ENCODE measurements at places on chromosomes 3 and 15.

DNA sequence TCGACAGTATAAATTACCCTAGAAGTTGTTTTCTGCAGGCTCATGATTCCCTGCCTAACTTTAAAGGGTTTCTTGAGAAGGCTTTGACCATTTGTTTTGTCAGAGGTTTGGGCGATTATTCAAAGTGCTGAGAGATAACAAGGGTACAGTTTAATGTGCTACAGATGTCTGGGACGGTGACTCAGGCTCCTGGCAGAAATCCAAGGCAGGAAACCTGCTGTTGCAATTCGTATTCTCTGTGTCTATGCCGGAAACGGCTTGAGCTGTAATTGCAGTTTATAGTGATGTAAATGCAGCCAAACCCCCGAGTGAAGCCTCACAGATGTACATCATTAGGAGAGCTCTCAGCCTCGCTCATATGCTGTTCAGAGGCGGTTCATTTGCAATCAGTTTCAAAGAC, 65.6 kb downstream of the SYNPR start:
- peak; percentile 91 for DNase-seq

DNA sequence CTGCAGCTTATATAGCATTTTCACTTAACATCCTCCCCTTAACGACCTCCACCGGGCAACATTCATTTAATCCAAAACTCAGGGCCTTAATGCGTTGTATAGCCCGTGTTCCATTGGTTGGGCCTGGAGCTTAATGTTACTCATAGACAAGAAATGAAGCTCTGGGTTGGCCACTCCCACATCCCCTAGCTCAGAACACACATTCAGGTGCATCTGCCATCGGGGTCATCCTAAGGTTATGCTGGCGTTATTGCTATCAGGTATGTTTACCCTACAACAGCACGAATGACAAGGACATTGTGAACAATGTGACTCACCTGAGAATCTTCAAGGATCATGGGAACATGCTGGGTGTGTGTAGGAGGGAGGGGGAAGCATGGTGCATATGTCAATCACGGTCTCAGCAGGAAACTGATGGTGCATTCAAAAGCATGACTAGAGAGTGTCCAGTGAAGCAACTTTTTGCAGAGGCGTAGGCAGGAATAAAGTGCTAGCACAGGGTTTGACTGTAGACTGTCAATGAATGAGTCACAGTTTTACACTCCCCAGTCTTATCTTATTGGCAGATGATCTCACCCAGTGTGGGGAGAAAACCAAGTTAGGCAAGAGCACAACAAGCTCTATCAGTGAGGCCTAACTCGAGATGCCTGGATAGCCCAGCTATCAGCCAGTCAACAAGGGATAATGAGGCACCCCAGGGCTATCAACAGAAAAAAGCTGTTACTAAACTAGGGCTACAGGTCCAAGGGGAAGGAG, 402.1 kb upstream of the MCTP2 start:
- DNase-seq = no peak

DNA sequence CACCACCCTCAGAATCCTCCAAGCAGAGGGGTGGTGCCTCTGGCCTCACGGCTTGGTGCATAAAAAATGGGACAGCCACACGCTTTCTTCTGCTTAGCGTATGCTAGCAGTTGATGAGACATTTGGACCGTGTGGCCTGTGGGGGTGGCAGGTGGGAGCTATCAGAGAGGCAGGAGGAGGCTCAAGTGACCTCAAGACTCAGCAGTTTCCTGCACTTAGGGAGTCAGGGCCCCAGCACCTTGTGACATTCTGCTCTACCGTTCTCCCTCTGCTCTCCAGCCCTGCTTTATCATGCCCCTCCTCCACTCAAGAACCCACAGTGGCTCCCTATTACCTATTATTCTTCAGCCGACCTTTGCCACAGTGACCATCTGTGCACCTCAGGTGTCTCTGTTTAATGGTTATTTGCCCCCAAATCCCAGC, 41.0 kb upstream of the CGNL1 start:
- DNase-seq = no peak

DNA sequence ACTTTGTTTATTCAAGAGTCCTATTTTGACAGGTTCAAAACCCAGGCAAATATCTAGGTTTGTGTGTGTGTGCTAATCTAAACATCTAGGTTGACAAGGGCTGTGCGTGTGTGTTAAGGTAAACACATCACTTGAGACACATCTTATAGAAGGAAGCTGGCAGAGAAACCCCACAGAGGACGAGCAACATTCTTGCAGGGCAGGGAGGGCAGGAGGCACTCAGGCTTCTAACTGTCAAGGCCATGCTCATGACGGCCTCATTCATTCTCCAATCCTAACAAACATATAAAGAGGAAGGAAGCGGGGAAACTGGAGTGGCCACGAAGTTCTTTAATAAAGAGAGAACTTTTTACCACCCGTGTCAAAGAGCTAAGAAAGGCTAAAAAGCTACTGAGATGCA, 43.4 kb downstream of the SLCO2A1 start:
- DNase-seq = no peak

DNA sequence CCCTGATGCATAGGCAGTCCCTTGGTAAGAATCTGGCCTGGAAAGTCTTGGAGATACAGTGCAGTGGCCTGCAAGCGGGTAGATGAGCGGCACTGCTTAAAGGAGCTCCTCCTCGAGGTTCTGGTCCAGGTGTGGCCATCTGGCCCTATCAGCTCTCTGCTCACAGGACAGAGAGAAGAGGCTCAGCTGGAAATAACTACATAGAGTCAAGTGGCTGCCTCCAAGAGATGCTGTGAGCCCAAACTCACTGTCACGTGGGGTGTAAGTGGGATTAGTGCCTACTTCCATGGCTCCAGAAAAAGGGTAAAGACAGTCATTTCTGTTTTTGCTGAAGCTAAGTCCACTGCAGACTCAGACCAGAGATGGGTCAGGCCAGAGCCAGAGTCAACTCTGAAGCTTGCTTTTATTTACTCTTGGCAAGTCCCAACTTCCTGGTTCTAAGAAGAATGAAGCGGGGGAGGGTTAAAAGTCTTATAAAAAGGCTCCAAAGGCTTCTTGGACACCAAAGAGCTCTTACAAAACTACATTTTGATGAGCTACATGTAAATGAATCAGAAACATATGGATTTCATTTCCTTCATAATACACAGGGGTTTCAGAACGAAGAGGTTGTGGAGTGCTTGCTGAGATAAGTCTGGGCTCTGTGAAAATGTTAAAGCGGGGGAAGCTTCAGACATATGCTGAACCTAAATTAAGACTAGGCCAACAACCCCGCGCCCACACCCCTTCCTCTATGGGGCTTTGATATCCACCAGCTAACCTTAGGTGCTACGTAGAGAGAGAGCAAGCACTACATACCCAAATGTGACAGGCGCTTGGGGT, 77.1 kb downstream of the PDZRN3 start:
- DNase-seq = no peak

GRCh38 chr3:49025005-49025792, 3.3 kb downstream of the NDUFAF3 start:
- no peak for DNase-seq

- DNase-seq = peak; percentile 41
Observed at GRCh38 chr3:60497902-60498301, 753.4 kb downstream of the FHIT start.
